ENCODE measurements at places on chromosomes 4 and X. TPM values are rescaled to one million over a fixed set of nuclear protein-coding genes. Genes with fewer than 3 reads are reported as not detected.

- DNase-seq = no peak
These were observed 675 bp downstream of the PRIMPOL start for GRCh38 chr4:184649971-184650855.

The HELT gene
- not detected for total RNA-seq

The FRMD7 gene
- not detected for total RNA-seq

The ZNF157 gene
- total RNA-seq = not detected

DNA sequence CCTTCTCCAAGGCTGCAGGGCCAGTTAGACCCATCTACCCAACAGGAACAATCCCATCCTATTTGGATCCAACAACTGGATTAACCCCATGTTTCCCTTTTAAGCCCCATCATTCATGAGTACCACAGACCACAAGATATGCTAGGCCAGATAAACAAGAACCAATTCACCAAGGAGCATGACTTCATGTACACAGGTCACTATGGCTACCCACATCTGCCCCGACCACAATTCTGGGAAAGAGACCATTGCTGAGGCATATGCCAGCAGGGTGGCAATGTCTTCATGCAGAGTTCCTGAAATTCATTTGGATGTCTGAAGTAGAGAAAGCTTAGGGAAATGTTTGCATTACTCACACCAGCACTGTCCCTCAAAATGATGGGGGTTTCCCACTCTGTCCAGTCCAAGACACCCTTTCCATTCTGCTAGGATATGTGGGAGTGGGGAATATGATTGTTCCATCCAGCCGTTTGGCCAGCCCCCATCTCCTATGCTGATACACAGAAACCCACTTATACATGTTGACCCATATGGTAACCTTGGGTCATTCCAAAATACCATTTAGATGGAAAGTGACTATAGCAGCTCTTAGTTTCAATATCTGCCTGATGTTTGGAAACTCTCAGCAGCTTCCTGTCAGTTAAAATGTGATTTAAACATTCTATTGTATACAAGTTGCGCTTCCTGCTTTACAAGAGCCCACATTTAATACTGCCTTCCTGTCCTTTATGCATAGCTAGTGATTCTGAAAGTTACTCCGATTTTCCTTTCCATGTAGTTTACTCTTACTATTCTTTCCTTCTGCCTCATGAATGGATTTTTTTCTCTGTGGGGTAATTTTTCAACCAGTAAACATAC lies 129.0 kb downstream of the AMMECR1 start:
- DNase-seq = no peak

The DRD5 gene
- not detected for total RNA-seq

DNA sequence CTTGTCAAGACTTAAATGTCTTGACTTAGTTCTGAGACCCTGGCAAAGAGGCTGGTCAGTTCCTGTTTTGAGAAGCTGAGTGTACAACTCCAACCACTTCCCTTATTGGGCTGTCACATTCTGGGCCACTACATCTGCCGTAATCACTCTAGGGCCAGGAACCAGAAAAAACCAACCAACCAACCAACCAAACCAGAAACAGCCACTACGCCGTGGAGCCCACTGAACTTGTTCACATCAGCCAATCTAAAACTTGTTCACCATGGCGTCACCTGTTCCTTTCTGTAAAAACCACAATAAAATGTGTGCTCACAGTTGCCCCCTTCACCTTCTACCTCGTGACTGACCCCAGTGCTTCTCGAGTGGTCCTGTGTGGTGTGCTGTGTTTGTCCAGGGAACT lies 107.3 kb downstream of the JADE1 start:
- no peak for DNase-seq

The APOO gene
- 40.5 TPM for total RNA-seq

- DNase-seq = no peak
These were observed 5.3 kb downstream of the EDA2R start for GRCh38 chrX:66633541-66633940.

- no peak for DNase-seq
These were observed 193.5 kb downstream of the MAD2L1 start for GRCh38 chr4:119873132-119873531.

DNA sequence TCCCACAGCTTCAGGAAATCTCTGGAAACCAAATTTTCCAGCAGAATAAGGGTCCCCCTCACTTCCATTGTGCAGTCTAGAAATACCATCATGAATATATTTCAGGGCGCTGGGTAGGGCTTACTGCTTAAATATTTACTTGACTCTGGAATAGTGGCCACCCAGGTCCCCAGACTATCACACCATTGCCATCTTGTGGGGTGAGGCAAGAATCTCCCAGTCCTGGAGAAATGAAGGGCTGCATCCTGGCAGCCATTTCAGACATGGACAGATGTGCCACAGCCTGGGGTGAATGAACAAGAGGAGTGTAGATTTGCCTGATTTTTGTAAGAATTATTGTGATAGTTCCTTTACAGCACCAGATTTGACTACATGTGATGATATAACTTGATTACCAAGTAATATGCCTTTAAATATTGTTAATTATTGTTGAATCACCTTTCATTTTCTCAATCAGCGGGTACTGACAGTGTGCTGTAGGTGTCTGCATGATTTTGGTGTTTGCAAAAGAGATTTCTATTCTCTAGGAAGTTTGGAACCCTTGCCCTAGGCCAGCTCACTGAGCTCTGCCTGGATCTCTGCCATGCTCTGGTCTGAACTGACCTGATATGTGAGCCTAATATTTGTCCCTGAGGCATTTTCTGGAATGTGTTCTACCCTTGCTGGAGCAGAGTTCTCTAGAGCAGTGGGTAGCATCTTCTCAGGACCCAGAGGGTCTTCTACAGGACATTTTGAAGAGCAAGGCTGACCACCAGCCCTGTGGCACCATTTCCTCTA lies 183.4 kb downstream of the KIT start:
- DNase-seq = no peak

DNA sequence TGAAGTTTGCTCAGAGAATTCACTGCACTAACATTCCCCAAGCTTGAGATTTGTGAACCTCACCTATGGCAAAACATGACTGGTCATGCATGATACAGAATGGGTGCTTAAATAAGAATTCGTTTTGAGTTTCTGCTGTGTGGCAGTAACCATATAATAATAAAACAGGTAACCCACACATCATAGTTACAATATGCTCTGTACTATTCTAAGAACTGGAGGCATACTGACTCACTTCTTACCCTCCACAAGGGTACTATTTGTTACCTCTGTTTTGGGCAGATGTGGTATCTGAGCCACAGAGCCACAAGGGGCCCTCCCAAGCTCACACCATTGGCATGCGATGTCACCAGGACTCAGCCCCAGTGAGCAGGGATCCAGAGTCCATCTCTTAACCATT lies 17.6 kb downstream of the SLC2A9 start:
- no peak for DNase-seq
